Activated gamma-delta T cell treated with anti-CD3 and anti-CD28 coated beads, Interleukin-2, amount 50 U/mL, for 16 hours (primary cell): ENCODE measurements at places on chromosomes 5 and 9.

DNA sequence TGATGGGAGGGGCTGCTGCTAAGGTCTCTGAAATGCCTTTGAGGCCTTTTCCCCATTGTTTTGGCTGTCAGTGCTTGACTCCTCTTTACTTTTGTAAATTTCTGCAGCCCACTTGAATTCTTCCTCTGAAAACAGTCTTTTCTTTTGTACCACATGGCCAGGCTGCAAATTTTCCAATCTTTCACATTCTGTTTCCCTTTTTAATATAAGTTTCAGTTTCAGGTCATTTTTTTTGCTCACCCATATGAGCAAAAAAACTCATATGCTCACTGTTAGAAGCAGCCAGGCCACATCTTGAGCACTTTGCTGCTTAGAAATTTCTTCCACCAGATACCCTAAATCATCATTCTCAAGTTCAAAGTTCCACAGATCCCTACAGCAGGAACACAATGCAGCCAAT is 234.6 kb upstream of the ADRA1B start:
- DNase-seq: no peak

DNA sequence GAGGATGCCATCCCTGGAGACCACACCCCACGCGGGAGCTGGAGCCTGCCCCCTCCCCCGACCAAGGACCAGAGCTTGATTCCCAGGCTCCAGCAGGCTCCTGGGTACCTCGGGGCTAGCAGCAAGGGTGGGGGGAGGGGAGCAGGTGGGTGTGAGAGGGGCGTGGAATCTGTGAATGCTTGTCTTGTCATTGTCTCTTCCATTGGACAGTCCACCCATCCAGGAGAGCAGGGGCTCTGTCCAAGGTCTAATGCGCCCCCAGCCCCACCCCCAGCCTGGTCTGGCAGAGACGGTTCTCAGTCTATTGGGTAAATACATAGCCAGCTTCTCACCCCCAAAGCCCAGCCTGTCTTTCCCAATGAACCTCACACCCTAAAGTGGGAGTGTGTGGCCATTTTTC is 22.8 kb downstream of the URM1 start:
- DNase-seq: no peak

- DNase-seq: no peak
These were observed 1.1 kb downstream of the DIAPH1 start for GRCh38 chr5:141617682-141618029.

GRCh38 chr5:12245429-12245828 is 341.2 kb upstream of the CTNND2 start:
- no peak for DNase-seq

DNA sequence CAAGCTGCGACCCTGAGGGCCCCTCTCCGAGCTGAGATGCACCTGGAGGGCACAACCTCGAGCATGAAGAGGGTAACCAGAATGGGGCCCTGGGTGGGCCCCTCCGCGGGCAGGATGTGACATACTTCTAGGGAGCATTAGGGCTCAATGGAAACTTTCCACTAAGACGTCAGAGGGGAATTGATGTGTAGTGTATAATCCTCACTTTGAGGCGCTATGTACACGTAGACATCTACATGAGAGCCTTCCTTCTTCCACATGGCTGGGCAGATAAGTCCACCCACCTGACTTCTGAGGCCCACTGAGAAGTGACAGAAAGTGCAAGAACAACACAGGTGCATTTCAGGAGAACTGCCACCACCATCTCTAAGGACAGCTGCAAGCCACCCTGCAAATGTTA is 61.0 kb downstream of the DAP start:
- DNase-seq: no peak

- DNase-seq: no peak
These were observed 10.9 kb upstream of the FCN1 start for GRCh38 chr9:134928436-134929192.
